ENCODE measurements at places on chromosomes 16 and 17.

DNA sequence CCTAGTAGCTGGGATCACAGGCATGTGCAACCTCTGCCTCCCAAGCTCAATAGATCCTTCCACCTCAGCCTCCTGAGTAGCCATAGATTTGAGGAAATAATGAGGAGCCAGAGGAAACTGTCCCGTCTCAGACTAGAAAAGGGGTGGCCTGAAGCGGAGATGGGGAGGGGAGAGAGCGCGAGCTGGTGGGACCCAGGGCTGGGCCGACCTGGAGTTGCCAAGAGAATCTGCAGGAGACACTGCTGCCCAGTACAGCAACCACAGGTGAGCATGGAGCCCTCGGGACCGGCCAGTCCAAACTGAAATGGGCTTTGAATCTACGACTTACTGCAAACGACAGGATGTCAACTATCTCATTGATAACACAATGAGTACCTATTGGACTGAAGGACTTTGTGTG lies 24.3 kb downstream of the CD300A start:
- no peak for DNase-seq

GRCh38 chr16:19478505-19478904 lies 43.4 kb downstream of the GDE1 start:
- DNase-seq, result no peak

- DNase-seq, result no peak
These were observed 20.2 kb downstream of the SPNS2 start for GRCh38 chr17:4518901-4519300.

DNA sequence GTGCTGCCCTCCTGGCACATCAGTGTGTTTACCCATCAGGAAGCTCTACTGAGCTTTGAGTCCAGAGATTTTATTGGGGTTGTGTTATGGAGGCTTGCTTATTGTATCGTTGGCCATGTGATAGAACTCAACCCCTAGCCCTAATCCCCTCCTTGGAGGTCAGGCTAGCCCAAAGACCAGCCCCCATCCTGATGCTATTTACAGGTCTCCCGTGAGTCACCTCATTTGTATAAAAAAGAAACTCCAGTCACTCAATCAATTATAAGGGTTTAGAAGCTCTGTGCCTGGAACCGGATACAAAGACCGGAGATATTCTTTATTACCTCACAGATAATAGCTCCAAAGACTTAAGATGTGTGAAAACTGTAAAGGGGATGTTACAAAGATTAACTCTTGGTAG lies 405.9 kb downstream of the CNTNAP4 start:
- DNase-seq, result no peak

- no peak for DNase-seq
These were observed 975 bp downstream of the CHD9 start for GRCh38 chr16:53055541-53056391.

- DNase-seq, result no peak
These were observed 2.0 kb upstream of the DNAI2 start for GRCh38 chr17:74271901-74272561.

GRCh38 chr17:50467855-50468303 lies 801 bp downstream of the CHAD start:
- no peak for DNase-seq

DNA sequence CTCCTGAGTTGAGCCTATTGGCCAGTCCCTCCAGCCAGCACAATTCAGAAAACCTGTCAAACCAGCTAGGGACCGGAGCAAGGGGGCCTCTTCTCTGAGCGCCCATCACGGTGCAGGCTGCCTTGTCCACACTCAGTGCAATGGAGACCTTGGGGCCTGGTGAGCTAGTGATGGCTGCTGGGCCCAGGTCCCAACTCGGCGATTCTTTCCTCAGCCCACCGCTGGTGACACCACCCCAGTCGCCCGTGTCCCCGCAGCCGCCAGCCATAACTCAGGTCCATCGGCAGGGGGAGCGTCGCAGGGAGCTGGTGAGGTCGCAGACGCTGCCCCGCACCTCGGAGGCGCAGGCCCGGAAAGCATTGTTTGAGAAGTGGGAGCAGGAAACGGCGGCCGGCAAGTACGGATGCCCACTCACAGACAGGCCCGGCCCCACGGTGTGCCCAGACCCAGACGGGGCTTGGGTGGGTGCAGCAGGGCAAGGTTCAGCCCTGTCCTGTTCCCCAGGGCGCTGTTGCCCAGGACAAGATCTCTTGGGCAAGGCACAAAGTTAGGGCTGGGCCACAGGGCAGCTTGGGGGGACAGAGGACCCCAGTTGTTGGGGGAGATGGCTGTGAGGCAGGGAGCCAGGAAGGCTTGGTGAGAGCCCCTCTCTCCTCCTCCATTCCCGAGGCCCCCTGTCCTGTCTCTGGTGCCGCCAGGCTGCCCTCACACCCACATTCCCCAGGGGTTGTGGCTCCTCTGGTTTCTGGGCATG lies 10.8 kb downstream of the SMTNL2 start:
- no peak for DNase-seq

All from NCI-H524 (cell line).